Esophagus muscularis mucosa (tissue), 4 donors: ENCODE measurements at places on chromosomes 3 and 15. TPM values are rescaled to one million over a fixed set of nuclear protein-coding genes. Genes with fewer than 3 reads are reported as not detected.

DNA sequence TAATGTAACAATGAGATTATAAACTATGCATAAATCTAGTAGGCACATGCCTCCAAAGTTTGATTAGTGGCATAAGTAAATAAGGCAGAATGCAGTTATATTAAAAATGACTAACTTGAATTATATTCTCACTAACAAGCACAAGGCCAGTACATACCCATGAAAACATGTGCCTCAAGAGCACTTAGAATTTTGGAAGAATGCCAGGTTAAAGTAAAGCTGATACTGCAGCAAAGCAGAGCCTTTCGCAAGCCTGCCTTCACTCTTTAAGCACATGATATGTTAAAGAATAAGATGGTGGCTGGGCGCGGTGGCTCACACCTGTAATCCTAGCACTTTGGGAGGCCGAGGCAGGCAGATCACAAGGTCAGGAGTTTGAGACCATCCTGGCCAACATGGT lies 49.0 kb downstream of the KBTBD12 start:
- H3K4me3 ChIP-seq, result no peak overlapping the region
- no peaks in the 10 kb centered on the region for H3K36me3 ChIP-seq
- no peak overlapping the region for H3K27ac ChIP-seq

- H3K27ac ChIP-seq, result no peak overlapping the region
- H3K4me1 ChIP-seq, result peaks cover 19% of the 10 kb centered on the region
- no peak overlapping the region for H3K4me3 ChIP-seq
- no peaks in the 10 kb centered on the region for H3K36me3 ChIP-seq
- no peaks in the 10 kb centered on the region for H3K27me3 ChIP-seq
- no peak for DNase-seq
Observed at GRCh38 chr15:80608688-80609087, 86.4 kb upstream of the ABHD17C start.

- no peaks in the 10 kb centered on the region for H3K27me3 ChIP-seq
- no peak overlapping the region for H3K27ac ChIP-seq
Observed at GRCh38 chr15:65278480-65278879, 8.2 kb downstream of the PARP16 start.

- no peak overlapping the region for H3K4me3 ChIP-seq
- no peaks in the 10 kb centered on the region for H3K27me3 ChIP-seq
- no peaks in the 10 kb centered on the region for H3K36me3 ChIP-seq
- DNase-seq, result no peak
- no peaks in the 10 kb centered on the region for H3K4me1 ChIP-seq
Observed at GRCh38 chr15:49079340-49080039, 33.2 kb upstream of the SECISBP2L start.

DNA sequence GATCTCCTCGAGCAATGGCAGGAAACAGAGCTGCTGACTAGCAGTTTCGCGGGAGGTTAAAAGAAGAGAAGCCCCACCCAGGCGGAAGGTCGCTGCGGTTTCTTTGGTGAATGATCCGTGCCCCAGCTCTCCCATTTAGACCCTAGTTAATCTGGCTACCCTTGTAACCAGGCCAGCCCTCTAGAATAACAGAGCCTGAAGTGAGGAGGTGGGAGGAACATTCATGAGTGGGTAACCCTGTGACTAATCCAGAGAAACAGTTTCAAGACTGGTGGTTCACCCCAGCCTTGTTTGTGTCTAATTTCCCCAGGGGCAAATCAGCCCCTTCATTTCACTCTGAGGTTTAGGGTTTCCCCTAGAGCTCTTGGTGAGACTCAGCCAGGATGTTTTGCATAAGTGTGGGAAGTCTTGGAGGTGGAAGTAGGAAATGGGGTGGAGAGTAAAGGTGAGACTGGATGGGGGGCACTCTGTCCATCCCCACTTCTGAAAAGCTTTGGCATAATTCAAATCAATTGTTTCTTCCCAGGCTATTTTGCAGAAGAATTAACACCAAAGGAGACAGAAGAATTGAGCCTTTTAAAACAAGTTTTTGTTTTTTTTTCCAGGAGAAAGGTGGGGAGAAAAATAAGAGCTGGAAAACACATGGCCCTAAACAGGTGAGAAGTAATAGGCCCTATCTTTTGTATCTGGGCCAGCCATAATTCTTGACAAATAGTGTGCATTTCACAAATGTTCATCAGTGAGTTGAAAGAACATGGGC lies 303.1 kb downstream of the RPLP1 start:
- no peak overlapping the region for H3K27ac ChIP-seq
- no peak overlapping the region for H3K4me3 ChIP-seq
- no peaks in the 10 kb centered on the region for H3K36me3 ChIP-seq
- no peaks in the 10 kb centered on the region for H3K4me1 ChIP-seq
- DNase-seq, result peak; percentile 87

GRCh38 chr3:190175490-190175889 lies 54.8 kb upstream of the P3H2 start:
- H3K4me1 ChIP-seq, result no peaks in the 10 kb centered on the region
- DNase-seq, result no peak
- no peaks in the 10 kb centered on the region for H3K27me3 ChIP-seq
- no peak overlapping the region for H3K4me3 ChIP-seq
- no peak overlapping the region for H3K27ac ChIP-seq

DNA sequence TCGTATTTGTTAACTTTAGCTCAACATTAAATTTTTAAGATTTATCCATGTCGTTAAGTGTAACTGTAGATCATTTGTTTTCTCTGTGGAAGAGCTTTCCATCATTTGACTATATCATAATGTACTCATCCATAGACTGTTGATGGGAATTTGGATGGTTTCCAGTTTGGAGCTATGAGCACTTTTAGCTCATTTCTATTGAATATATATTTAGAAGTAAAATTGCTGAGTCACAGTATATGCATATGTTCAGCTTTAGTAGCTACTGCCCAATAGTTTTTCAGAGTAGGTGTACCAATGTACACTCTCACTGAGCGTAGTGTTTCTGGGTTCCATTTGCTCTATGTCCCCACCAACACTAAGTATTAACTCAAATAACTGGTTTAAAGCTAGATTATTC lies 263.0 kb downstream of the ULK4 start:
- no peaks in the 10 kb centered on the region for H3K4me1 ChIP-seq
- no peak overlapping the region for H3K4me3 ChIP-seq
- no peaks in the 10 kb centered on the region for H3K27me3 ChIP-seq
- no peak overlapping the region for H3K27ac ChIP-seq
- DNase-seq, result no peak
- H3K36me3 ChIP-seq, result no peaks in the 10 kb centered on the region

- H3K27ac ChIP-seq, result no peak overlapping the region
Observed at GRCh38 chr3:22861426-22861825, 341.7 kb upstream of the UBE2E2 start.

GRCh38 chr3:194296454-194297263 lies 54.5 kb downstream of the CPN2 start:
- no peaks in the 10 kb centered on the region for H3K27me3 ChIP-seq
- no peak for DNase-seq
- H3K4me1 ChIP-seq, result peaks cover 13% of the 10 kb centered on the region
- H3K36me3 ChIP-seq, result no peaks in the 10 kb centered on the region
- H3K27ac ChIP-seq, result peak overlapping the region; percentile 38

The C3orf38 gene
- total RNA-seq, result 15.4 TPM

The ANKUB1 gene
- total RNA-seq, result not detected

The KLHL40 gene
- total RNA-seq, result not detected

The EIF4A2 gene
- 312 TPM for total RNA-seq

The COX17 gene
- 76.4 TPM for total RNA-seq

The SLC25A38 gene
- total RNA-seq, result 45.7 TPM

The SLC15A2 gene
- 0.99 TPM for total RNA-seq

The WDR49 gene
- total RNA-seq, result 9.9 TPM

The P2RY14 gene
- total RNA-seq, result 14.2 TPM
